ENCODE measurements at places on chromosomes 13 and 19.

DNA sequence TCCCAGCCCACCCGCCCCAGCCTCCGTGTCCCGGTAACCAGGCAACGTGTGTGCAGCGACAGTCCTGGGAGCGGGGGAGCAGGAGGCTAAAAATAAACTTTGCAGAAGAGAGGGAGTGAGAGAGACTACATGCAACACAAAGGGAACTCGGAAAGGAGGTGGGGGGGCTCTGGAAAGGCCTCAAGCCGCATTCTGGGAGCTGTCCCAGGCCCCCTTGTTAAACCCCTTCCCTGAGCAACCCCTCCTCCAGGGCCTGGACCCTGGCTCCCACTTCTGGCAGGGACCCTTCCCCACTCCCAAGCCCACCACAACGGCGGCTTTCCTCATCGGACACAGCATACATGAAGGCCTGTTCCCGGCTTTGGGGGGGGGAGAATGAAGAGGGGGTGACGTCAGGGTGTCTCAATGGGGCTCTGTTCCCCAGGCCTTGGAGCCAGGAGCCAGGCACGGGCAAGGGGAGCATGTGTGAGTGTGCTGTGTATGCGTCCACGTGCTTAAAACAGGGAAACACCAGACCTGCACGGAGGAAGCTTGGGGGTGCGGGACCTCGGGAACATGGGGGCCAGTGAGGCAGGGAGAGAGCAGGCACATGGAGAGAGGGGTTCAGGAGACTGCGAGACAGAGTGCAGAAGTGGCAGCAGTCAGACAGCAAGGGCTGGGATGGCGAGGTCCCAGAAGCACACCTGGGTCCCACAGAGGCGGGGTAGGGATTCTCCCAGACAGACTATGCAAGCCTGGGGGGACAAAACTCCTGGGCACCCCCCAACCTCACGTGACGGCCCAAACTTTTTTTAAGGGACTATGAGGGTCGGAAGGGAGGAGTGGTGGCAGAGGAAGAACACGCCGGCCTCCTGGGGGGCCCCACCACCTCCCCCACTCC, 2.3 kb downstream of the ERF start:
- no peak for DNase-seq

- no peak for DNase-seq
Observed at GRCh38 chr19:51108805-51109146, 567 bp upstream of the CTU1 start.

- no peak for DNase-seq
Observed at GRCh38 chr19:33391631-33392249, 18.2 kb downstream of the CEBPG start.

DNA sequence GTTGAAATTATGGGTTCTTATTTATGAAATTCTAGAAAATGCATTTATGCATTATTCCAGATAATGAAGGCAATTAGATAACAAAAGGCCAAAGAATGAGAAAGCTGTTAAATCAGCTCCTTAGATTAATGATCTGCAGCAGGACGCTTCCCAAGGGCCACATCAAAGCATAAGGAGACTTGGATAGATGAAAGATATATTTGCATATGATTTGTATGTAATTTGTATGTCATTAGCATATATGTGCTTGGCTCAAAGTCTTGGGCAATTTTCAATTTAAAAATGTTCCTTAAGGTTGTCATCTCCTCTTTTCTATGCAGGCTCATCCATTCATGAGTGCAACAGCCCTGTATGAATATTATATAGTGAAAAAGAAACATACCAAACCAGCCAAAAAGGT, 126.8 kb upstream of the IRS2 start:
- DNase-seq = no peak

- DNase-seq = no peak
Observed at GRCh38 chr13:90951663-90952062, 395.8 kb upstream of the MIR17HG start.

DNA sequence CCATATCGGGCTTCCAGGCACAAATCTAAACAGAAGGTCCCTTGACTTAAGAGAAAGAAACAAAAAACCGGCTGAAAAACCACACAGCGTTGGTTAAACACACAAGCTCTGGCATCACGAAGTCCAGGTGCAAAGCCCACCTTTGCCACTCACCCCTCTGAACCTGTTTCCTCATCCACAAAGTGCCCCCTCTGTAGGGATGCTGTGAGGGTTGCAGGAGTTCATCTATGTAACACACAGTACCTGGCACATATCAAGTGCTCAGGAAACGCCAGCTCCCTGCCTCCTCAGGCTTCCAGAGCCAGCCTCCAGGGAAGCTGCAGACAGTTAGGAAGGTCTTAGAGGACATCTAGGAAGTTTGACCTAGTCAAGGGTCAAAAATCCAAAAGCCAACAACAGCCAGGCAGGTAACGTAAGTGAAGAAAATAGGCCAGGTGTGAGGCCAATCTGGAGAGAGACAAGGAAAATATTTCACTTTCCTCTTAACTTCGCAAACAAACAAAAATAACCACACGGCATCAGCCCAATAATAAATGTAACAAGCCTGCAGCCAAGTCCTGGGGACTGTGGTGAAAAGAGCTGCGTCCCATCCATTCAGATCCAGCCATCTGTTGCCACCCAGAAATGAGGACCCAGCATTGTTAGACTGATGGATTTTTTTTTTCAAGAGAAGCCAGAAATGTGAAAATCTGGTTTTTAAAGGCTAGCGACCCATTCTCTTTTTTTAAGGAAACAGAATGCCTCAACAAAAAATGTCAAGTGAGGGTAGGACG, 10.0 kb downstream of the KDELR1 start:
- no peak for DNase-seq

- DNase-seq = no peak
Observed at GRCh38 chr13:78758549-78758948, 99.6 kb upstream of the OBI1 start.

Data from activated CD4-positive, alpha-beta T cell treated with anti-CD3 and anti-CD28 coated beads for 24 hours (primary cell).